ENCODE measurements at places on chromosomes 7 and 10.
A peak's percentile ranks its signal among the peaks of the same experiment; 100 is the strongest.

- DNase-seq, result no peak
Measured at GRCh38 chr10:116665541-116666125, 44.9 kb downstream of the PNLIPRP2 start.

GRCh38 chr10:63457594-63457993, 8.2 kb downstream of the JMJD1C start:
- no peak for DNase-seq

- DNase-seq, result no peak
Measured at GRCh38 chr7:19111474-19112273, 5.8 kb downstream of the TWIST1 start.

- no peak for DNase-seq
Measured at GRCh38 chr7:2575046-2575732, 16.4 kb downstream of the IQCE start.

GRCh38 chr7:95425694-95426093, 9.1 kb downstream of the PON2 start:
- no peak for DNase-seq

GRCh38 chr7:129466796-129467195, 32.6 kb downstream of the STRIP2 start:
- DNase-seq, result no peak

DNA sequence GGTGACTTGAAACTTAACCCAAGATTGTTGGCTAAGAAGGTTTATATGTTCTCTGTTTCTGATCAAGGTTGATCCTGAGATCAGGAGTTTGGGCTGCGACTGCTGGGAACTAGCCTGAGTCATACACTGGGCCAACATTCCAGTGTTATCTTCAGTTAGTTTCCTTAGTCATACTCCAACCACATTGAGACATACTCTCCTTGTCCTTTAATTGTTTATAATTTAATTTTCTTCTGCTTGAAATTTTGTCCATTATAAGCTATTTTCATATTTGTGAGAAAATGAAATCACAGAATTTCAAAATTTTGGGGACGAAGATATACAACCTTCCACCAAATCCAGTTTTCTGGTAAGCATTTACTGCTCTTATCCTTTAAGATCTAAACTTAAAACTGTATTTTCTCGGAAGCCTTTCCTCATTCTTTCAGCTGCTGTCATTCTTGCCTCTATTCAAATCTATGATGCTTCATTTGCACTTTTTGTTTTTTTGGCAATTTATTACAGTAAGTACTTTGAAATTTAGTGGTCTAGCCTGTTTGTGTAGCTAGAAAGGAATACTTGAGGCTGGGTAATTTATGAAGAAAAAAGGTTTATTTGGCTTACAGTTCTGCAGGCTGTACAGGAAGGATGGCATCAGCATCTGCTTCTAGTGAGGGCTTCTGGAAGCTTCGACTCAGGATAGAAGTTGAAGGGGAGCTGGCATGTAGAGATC, 63.4 kb upstream of the POT1 start:
- no peak for DNase-seq

- no peak for DNase-seq
Measured at GRCh38 chr10:27783660-27784059, 38.0 kb upstream of the MKX start.

- DNase-seq, result peak; percentile 80
Measured at GRCh38 chr10:84429926-84430520, 101.6 kb downstream of the CCSER2 start.

DNA sequence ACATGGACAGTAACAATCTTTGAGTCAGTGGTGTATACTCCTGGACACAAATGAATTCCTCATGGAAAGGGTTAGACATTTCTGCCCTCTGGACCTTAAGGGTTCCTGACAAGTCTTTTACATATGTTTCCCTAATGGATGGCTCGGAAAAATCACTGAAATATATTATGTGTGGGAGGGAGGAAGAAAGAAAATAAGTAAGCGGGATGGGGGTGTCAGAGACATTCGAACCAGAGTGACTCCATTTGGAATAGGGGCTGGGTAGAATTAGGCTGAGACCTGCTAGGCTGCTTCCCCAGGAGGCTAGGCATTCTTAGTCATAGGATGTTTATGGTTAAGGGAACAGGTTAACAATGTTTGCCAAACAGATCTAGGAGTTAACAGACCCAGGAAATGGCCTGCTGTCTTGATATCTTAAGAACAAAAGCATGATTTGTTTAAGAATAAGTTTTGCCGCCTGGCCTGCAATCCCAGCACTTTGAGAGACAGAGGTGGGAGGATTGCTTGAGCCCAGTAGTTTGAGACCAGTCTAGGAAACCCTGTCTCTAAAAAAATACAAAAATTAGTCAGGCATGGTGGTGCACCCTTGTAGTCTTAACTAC, 1241.7 kb downstream of the TYW1 start:
- DNase-seq, result no peak

- DNase-seq, result peak; percentile 13
Measured at GRCh38 chr7:7642081-7642480, 1.5 kb downstream of the UMAD1 start.

GRCh38 chr10:98363220-98363619, 51.8 kb downstream of the PYROXD2 start:
- no peak for DNase-seq

DNA sequence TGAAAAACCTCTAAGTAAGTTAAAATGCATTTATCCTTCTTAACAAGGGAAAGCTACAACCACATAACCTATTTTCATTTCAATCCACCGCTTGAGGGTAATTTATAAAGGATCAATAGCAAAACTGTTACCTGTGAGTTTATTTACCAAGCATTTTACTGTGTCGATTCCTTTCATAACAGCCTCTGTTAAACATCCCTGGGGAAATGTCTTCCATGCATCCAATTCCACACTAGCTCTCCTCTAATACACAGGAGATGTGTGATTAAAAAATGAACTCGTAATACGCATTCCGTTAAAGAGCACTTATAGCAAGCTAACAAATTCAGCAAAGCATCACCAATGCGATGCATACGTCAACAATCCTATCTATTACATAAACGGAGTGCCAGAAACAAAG, 185.7 kb downstream of the SFMBT2 start:
- DNase-seq, result no peak

GRCh38 chr10:23174074-23174976, 17.8 kb upstream of the PTF1A start:
- no peak for DNase-seq

DNA sequence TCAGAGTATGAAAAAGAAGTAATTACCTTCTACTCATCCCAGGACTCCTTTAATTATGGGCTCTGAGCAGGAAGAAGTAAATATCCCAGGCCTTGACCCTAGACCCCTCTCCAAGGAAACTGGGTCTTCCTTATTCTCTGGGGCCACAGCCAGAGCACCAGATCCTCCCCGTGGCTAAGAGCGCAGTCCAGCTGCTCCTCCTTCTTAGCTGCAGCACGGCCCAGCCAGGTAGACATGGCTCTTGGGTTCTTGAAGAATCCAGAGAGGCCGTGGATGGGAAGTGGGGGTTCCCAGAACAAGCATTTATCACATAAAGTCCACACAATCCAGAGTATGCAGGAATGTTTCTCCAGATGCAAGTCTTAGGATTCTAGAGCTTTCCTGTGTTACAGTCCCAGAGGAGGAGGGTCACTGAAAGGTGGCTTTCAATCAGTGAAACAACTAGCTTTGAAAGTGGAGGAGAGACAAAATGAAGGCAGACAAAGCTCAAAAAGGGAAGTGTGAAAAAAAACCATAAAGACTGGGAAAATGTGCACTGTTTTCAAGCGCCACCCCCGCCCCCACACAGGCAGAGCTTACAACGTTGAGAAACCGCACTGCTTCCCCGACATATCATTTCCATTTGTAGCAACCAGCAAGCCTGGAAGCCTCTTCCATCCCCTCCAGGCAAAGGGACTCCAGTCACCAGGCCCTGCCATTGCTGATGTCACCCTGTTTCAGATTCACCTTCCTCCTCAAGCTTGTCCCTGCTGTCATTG, 396.5 kb upstream of the MKI67 start:
- no peak for DNase-seq

DNA sequence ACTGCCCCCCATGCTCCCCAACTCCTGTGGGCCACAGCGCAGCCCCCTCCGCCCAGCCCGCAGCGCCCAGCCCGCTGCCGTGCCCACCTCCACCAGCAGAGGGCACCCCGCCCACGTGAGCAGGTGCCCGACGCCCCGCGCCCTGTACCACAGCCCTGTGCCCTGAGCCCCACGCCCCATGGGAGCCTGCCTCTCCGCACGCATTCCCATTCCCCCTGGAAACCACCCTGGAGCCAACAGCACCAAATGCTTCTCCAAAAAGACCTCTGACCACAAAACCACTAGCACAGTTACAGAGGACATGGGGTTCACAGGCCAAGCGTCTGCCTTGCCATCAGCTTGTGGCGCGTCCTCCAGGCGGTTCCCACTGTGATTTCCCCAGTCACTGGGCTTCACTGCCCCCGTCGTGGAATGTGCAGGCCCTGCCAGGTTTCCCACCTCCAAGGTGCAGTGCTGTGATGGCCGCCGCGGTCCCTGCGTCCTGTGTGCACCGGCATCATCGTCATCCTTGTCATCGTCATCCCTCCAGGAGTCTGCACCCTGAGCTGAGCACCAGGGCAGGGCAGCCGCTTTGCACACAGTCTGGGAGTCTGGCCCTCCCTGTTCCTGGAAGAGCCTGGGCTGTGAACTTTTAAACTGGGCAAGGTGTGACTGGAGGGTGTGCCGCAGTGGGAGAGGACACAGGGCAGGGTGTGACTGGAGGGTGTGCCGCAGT, 61.7 kb downstream of the PWWP2B start:
- DNase-seq, result peak; percentile 20

- no peak for DNase-seq
Measured at GRCh38 chr10:43853369-43853768, 204.7 kb upstream of the ZNF32 start.

DNA sequence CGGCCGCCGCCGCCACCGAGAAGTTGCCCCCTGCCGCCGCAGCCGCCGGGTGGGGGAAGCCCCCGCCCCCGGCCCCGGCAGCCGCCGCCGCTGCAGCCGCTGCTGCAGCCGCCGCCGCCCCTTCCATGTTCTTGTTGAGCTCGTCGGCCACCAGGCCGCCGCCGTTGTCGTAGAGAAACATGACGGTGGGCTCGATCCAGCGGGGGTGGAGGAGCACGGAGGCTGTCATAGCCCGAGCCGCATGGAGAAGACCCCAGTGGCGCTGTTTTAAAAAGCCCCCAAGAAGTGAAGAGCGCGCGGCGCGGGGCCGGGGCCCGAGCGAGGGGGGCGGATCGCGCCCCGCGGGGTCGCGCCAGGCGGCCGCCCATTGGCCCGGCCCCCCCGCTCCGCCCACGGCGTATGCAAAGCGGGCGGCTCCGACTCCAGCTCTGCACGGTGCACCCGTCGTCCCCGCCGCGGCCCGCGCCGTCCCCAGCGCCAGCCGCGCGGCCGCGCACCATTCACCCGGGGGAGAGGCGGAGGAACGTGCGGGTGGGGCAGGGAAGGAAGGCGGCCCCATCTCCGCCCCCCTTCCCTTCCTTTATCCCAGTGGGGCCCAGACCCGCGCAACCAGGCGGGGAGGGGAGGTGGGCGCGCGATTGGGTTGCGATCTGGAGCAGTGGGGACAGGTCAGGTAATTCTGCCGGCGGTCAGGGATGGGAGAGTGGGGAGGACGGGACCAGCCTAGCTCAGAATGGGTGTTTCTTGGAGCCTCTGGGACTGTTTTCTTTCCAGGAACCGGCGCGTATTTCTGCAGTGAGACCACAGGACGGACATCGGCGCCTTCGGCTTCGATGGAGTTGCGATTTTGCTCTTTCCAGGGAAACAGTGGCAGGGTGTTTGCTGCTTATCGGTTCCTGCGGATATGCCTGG, at the start of gene HOXA13:
TSS of gene HOXA13 (minus strand) at position 243 of the 912 bp plus-strand sequence. CDS start at position 229, 14 bp downstream.
- peak; percentile 70 for DNase-seq

- DNase-seq, result no peak
Measured at GRCh38 chr7:106239406-106239805, 45.4 kb downstream of the NAMPT start.

GRCh38 chr10:77647543-77648293, 10.1 kb upstream of the KCNMA1 start:
- peak; percentile 48 for DNase-seq

DNA sequence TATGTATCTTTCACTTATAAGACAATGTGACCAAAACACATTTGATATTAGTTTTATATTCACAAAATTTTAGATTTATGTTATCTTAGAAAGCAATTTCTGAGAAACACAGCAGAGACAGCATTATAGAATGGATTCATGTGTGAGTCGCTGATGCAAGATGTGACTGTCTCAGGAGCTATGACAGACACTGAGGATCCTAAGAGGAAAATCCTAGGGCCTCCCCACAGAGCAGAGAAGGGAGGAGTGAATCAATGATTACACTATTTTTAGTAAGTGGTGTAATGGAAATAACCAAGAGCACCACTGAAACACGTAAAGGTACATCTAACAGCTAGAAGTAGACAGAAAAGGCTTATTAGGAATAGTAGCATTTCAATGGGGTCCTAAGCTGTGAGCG, 204.0 kb upstream of the PTN start:
- DNase-seq, result no peak

DNA sequence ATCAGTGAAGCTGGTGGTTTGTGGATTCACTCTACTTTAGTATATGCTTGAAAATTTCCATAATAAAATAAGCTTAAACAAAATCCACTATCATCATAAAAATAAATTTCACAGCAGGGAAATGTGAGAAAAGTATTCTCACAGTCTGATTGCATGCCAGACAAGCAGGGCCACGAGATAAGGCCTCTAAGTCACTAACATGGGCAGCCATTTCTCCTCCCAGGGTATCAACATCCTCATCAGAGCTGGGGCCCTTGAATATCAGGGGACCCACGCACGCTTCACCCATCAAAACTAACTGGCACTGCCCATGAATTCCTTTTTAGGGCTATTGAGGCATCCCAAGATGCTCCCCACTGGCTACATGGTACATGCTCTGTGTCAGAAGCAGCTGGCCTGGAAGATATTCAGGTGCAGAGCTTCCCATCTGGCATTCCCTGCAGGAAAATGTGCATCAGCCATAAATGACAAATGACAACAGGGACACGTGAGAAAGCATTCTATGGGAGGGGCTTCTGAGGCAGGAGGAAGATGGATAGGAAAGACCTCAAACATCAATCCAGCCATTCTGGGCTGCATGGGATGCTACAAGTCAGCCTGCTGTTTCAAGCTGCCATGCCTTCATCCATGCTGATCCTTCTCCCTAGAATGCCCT, 17.4 kb downstream of the CCDC6 start:
- DNase-seq, result peak; percentile 23

GRCh38 chr10:22010973-22011408, 7.5 kb upstream of the DNAJC1 start:
- peak; percentile 13 for DNase-seq

DNA sequence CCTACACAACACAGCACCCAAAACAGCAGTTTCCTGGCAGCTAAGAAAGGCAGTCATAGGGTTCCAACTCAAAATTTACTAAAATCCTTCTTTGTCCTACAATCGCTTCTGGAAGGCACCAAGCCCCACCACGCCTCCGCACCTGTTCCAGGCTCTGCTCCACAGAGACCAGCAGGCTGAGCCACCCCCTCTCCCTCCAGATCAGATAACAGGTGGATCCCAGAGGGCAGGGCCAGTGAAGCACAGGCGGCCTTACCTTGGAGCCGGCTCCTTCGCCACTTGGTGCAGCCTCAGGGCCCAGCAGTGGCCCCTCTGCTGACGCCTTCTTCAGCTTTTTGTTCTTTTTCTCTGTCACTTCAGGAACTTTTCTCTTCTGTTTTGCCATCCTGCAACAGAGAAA, 33.0 kb downstream of the ZFAND2A start:
- no peak for DNase-seq

GRCh38 chr7:83749495-83749894, 100.6 kb upstream of the SEMA3E start:
- DNase-seq, result no peak

- no peak for DNase-seq
Measured at GRCh38 chr10:116001976-116002375, 271.0 kb downstream of the GFRA1 start.
